Thymus (tissue), 14 donors: ENCODE measurements at places on chromosomes 4 and X.

DNA sequence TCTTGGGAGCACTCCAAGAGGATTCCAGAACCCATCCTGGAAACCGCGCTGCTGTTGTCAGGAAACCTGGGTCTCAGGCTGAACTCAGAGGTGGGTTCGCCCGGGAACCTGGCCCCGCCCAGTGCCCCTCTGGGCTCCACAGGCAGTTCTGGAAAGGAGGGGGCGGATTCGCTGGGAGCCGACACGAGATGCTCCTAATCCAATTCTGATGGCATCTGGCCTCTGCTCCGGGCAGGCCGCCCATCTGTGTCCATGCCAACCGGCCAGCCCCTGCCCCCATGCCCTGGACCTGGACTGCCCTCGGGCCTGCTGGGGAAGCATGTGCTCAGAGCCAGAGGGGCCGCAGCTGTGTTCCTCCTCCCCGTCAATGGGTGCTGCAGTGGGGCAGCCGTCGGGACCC lies 21.0 kb downstream of the ATP2B3 start:
- no peak for DNase-seq

DNA sequence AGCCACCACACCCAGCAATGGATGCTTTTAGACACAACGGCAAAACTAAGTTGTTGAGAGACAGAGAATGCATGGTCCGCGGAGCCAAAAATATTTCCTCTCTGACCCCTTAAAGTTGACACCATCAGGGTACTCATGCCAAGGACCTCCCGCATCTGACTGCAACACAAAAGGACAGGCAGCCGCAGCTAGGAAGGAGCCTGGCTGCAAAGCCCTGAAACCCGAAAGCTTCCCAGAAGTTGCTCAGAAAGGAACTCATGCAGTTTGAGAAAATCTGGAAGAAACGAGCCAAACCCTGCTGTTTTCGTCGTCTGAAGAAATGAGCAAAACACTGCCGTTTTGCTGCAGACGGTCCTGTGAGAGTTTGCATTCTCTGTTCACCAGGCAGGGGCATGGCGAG lies 16.5 kb downstream of the DHRSX start:
- no peak for DNase-seq

DNA sequence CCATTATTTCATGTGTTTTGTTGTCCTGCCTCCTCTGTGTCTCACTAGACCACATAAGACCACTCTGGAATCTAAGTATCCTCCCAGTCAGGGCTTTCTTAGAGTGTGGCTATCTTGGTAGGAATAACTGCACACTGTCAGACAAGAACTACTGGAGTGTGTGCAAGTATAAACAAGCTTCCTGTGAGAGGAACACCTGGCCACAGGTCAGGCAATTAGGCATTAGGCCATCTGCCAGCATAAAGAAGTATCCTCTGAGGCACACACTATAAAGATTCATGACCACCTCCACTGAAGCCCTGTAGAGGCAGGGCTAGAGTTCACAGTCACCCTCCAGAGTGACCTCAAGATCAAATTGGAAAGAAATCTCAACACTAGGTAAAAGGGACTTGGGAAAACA lies 507.0 kb upstream of the PABPC4L start:
- no peak for DNase-seq

- DNase-seq, result no peak
These were observed 8.6 kb upstream of the RAB28 start for GRCh38 chr4:13492747-13493146.

DNA sequence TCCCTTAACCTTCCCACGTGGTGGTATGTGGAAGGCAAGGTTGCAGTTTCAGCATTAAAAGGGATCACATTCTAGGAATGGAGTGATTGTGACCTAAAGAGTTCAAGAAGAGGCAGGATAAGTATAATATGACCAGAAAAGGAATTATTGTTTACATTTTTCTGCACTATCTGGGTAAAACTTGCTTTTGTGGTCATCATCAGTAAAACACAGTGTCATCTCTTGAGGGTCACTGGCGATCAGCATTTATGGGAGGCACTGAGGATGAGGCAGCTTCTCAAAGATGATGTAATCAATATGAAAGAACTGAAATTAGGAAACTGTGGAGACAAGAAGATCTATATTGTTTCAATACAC lies 88.7 kb downstream of the CFAP299 start:
- DNase-seq, result no peak

DNA sequence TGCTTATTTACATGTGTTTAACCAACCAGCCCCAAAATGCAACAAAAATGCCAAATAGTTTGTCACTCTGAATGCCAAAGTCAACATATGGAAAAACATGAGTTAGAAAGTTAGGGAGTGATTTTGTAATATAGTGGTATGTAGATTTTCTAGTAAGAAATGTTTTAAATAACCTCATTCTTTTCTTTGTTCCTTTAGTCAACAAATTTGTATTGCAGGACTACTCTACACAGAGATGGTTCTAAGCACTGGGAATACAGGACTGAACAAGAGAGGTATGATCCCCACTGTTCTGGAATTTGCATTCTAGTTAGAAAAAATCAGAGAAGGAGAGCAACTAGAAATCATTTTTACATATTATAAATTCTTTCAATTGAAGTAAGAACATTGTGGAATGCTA lies 218.8 kb upstream of the ANXA10 start:
- DNase-seq, result no peak

- DNase-seq, result no peak
These were observed 183.4 kb downstream of the PPP3CA start for GRCh38 chr4:101163936-101164335.

DNA sequence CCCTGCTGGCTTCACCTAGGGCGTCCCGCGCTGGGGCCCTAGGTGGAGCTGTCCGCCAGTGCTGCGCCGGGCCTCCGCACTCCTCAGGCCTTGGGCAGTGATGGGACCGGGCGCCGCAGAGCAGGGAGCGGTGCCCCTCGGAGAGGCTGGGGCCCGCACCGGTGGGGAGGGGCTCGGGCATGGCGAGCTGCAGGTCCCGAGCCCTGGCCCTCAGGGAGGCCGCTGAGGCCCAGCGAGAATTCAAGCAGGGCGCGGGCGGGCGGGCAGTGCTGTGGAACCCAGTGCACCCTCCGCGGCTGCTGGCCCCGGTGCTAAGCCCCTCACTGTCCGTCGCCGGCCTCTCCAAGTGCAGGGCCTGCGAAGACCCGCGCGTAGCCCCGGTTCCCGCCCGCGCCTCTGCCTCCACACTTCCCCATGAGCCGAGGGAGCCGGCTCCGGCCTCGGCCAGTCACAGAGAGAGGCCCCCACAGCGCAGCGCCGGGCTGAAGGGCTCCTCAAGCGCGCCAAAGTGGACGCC lies 565.1 kb upstream of the NDST4 start:
- no peak for DNase-seq

- no peak for DNase-seq
These were observed 14.2 kb upstream of the IL3RA start for GRCh38 chrX:1322393-1322792.

DNA sequence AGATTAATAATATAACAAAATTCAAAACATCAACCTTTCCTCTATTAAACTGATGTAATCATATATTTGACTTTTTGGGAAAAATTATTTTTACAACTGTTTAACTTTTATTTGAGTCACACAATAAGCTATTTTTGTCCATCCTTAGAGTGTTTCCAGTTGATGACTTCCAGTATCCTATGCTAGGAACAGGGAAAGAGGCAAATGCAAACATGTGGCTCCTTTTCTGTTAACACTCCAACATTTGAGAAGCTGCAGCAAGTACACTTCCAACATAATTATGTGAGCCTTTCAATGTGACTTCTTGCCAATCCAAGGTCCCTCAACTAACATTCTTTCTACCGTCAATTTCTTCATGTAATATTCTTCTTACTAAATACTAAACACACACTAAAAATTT lies 117.7 kb downstream of the PPA2 start:
- no peak for DNase-seq

DNA sequence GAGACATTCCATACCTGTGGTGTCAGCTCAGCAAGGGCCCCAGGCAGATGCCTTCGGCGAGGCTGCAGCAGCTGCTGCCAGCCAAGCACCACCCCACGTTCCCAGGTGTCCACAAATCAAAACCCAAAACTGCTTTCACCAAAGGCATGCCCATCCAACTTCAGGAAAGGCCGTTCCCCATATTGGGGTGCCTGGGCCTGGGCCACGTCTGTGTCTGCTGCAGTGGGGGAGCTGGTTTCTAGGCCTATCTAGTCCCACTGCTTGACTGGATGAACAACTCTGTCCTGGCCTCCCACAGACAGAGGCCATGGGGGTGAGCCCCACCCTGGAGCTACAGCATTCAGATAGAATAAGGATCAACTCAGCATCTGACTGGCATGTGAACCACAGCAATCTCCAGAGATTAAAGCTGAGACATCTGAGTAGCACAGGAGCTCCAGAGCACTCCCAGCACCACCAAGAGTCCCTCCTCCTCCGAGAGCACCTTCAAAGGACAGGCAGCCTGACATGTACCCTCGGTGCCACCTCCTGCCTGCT lies 37.0 kb downstream of the NAT8L start:
- DNase-seq, result no peak

DNA sequence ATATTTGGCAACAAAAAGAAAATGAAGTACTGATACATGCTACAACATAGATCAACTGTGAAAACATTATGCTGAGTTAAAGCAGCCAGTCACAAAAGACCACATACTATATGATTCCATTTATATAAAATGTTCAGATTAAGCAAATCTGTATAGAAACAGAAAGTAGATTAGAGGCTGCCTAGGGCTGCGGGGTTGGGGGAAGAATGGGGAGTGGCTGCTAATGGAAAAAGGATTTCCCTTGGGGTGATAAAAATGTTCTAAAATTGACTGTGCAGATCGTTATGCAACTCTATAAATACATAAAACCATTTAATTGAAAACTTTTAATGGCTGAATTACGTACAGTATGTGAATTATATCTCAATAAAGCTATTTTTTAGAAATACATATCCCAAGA lies 46.8 kb downstream of the NEK1 start:
- no peak for DNase-seq

- DNase-seq, result no peak
These were observed 42.1 kb downstream of the TRIM61 start for GRCh38 chr4:164935363-164935762.

DNA sequence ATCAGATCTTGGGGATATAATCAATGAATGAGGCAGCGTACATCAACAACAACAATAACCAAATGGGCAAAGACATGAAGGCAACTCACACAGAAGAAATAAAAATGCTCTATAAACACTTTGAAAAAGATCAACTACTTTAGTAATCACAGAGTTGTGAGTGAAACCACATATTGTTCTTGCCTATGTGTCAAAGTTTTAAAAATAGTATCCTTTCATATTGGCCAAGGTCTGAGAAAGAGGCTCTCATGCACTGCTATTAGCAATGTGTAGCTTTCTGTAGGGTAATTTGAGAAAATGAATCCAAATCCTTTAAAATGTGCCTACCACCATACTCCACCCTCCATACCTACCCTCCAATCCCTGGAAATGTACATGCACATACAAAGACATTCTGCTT lies 25.0 kb downstream of the COQ2 start:
- DNase-seq, result no peak

- no peak for DNase-seq
These were observed 16.9 kb downstream of the CTAG1B start for GRCh38 chrX:154602226-154602625.
